ENCODE measurements at places on chromosomes 3 and 15.

- DNase-seq: no peak
Measured at GRCh38 chr3:59482684-59483083, 432.9 kb upstream of the CFAP20DC start.

DNA sequence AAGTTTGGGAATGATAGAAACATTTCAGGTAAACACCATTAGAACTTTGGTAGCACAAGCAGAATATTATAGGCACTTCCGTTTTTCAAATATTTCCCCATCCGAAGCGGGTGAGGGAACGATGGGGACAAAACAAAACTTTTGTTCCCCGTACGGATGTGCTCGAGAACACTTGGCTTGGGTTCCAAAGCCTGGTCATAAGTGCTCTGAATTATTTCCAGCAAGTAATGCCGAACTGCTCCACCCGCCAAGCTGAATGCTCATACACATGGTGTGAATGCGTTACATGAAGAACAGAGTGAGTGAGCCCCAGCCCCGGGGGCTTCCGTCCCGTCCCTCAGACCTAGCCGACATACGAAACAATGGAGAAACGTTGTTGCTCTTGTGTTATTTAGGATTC lies 438.2 kb upstream of the ARRDC4 start:
- no peak for DNase-seq

GRCh38 chr15:81182756-81183438 lies 13.8 kb upstream of the IL16 start:
- DNase-seq: no peak

GRCh38 chr15:66860844-66861243 lies 158.8 kb downstream of the SMAD6 start:
- DNase-seq: no peak

GRCh38 chr3:63908081-63908736 lies 4.0 kb downstream of the SCAANT1 start:
- DNase-seq: no peak

GRCh38 chr15:40340740-40341400 lies at the start of gene CCDC9B:
TSS of gene CCDC9B (minus strand) at chr15:40340939. CDS start at chr15:40340819, 120 bp downstream.
- DNase-seq: peak; percentile 69

DNA sequence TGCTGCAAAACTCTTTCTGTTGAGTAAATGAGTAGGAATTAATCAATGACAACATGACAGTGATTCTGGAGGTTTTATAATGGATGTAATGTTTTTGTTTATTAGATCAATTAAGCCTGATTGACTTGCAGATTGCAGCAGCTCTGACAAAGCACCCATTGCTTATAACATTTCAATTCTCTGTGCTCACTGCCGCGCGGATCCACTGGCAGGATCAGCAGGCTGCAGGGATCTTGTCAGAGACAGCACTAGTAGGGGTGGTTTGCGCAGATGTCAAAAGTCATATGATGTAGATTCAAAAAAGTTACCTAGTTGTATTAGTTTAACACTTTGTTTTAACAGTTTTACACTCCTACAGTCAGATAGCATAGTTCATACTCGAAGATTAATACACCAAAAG lies 93.4 kb downstream of the MBNL1 start:
- no peak for DNase-seq

DNA sequence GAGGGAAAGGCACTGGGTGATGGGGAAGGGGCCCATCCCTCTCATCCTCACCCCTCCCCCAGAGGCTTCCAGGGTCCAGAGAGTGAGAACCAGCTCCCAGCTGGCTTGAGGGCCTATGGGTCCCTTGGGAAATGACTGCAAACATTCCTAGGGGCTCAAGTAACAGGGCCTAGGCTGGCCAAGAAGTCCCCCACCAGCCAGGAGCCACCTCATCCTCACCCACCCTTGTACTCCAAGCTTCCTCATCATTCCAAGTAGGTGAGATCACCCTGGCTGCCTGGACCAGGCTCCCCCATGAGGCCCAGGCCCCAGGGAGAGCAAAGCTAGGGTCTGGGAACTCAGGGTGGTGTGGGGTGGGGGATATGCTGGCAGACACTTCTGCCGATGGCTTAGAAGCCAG lies 14.8 kb downstream of the LOXL1 start:
- DNase-seq: no peak

GRCh38 chr15:66841953-66842681 lies 140.1 kb downstream of the SMAD6 start:
- DNase-seq: no peak

GRCh38 chr3:13197795-13198194 lies 124.6 kb upstream of the IQSEC1 start:
- no peak for DNase-seq

- no peak for DNase-seq
Measured at GRCh38 chr3:107855710-107856109, 235.1 kb downstream of the CD47 start.

- no peak for DNase-seq
Measured at GRCh38 chr15:94300612-94301011, 69.3 kb downstream of the MCTP2 start.

- no peak for DNase-seq
Measured at GRCh38 chr3:23959135-23959900, 14.2 kb downstream of the NR1D2 start.

DNA sequence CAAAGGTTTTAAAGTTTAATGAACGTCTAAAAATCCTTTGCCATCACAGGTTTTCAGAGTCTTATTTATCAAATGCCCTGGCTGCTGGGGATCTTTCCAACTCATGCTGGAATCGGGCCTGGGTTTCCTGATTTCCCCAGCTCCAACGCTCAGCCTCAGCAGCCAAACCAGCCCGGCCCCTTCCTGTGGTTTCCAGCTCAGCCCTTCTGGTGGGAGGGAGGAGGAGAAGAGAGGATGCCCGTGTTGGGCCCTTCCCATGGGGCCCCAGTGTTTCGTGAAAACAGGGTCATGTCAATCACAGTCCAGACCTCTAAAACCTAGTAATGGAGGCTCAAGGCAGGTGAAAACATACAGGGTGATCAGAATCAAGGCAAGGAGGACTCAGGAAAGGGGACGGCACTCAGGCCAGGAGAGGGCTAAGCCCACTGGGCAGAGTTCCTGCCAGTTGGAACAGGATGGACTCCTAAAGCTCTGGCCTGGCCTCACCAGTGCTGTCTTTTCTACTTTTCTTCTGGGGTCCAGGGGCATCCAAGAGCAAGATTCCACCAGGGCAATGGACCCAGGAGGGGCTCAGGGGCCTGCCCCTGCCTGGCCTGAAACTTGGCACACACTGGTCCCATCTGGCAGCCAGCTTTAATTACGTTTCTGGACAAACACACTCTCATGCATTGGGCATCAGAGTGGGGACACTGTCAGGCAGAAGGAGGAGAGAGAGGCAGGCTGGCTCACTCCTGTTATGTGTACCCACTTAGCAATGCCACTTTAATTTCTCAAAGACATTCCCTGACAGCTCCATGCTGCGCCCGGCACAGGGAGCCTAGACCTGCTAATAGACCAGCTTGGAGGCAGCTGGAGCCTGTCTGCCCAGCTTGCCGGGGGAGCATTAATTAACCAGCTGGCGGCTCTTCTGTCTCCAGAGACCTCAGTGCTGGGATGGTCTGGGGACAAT lies 194.6 kb downstream of the FAM43A start:
- peak; percentile 89 for DNase-seq

- peak; percentile 47 for DNase-seq
Measured at GRCh38 chr3:172332256-172333041, 115.8 kb downstream of the GHSR start.

GRCh38 chr3:58073301-58074108 lies 65.3 kb downstream of the FLNB start:
- DNase-seq: no peak

DNA sequence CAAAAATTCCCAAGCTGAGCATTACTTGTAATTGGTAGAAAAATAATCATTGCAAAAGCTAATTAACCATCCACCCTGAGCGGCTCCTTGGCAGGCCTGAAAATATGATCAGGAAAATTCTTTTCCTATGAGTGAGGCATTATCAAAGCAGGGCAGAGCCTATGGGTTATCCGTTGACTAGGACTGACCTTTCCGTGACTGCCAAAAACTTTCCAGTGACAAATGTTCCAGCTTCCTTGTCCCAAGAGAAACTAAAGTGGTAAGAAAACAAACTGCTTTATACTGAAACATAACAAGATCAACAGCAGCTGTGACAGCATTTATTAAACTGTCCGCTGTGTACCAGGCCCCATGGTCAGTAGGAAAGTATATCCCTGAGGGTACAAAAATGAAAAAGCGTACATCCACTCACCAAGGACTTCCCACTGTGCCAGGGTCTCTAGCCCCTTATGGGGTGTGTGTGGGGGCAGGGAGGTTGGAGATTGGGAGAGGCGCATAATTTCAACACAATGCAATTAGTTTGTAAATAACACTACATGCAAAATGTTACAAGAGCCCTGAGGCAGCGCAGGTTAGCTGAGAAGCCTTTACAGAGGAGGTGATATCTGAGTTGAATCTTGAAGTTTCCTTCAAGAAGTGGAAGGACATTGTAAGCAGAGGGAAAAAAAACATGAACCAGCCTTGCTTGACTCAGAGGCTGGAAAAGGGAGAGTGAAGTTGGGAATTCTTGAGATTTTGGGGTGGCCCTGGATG lies 8.5 kb downstream of the LIPC start:
- no peak for DNase-seq

DNA sequence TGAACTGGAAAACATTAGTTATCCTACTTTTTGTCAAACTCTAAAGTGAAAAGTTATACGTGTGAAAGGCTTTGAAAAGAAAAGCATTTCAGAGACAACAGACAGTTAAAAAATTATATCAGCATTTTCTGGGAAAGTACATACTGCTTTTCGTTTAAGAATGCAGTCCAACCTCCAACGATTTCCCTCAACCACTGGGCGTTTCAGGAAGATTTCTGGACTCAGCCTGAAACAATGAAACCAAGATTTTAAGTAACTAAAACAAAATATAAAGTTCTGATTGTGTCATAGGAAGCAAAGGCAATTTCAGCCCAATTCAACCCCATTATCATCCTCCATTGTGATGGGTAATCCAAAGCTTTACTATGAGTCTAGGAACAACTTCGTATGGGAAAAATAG lies 110.7 kb downstream of the PLD1 start:
- DNase-seq: no peak

DNA sequence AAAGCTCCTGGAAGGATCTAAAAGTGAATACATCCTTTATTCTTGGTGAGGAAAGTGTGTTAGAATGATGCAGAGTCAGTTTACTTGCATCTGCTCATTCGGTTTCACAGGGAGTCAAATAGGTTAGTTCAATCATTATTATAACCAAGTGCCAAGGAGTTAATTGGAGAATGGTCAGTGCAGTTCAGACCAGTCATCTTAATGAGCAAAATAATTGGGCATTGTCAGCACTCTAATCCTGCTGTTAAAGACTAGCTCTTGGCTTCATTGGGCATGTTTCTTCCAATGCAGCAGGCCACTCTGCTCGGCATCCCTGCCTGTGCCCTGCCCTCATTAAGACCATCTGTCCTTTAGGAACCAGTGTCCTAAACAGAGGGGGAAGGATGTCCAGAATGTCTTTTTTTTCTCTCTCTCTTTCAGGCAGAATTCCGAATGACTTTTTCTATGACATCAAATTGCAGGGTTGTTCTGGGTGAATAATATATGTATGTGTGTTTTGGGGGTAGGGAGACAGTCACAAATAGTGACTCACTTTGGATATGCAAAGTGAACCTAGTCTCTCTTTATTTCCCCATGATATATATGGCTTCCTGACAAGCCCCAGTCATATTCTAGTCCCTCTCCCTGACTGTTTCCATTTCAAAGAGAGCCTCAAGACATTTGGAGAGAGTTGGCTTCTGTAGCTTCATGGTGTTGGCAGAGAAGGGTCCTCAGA lies 205.4 kb upstream of the TRIM42 start:
- no peak for DNase-seq

DNA sequence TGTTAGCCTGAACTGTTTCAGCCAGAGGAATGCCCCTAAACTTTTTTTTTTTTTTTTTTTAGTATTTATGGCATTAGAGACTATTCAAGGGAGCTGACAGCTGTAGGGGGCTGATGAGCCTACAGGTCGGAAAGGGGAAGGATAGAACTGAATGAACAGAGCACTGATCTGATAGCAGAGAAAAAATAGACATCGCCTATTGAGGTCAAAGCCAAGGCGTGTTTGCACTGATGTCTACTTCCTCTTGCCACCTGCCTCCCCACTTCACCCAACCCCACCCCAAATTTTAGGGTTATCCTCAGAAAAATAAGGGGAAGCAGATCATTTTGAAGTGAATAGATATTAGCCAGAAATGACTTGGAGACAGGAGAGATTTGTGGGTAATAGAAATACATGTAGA lies 3.0 kb upstream of the ZMAT3 start:
- no peak for DNase-seq

DNA sequence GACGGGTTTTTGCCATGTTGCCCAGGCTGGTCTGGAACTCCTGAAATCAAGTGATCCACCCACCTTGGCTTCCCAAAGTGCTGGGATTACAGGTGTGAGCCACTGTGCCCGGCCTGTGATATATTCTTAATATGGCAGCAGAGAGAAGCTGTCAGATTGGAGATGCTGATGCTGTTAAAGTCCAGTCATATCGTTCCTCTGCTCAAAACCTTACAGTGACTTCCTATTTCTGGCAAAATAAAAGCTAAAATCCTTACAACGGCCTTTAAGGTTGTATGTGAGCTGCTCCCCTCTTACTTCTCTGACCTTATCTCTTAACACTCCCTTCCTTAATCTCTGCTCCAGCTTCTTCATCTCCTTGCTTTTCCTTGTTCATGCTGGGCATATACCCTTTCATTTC lies 26.6 kb upstream of the MGA start:
- DNase-seq: no peak

DNA sequence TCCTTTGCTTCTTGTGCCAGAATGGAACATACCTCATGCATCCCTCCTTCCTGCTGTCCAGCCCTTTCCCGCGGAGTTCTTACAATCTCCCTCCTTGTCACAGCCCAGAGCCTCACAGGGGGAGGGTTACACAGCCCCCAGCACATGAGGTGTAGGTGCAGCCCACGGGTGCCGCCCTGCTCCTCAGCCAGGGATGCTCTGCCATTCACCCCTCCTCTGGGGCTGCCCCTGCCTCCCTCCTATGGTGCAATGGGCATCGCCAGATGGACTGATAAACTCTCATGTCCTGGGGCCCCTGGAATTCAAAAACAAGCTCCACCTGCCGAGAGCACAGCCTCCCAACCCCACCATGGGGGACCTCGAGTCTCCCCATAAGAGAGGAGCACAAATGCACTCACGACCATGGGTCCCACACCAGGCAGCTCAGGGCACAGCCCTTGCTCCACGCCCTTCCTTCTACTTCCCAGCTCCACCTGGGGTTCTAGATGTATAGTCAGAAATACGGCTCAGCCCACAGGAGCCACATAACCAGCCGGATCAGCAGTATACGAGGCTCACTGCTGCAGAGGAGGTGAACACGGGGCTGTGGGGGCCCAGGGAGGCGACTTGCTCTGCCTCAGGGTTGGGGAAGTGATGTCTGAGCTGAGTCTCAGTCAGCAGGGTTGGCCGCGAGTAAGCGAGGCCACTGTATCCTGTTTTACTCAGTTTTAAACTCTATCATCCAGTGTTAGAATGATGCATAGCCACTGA lies 269.7 kb upstream of the LYSMD4 start:
- DNase-seq: no peak

GRCh38 chr3:28841441-28841840 lies 439.4 kb upstream of the RBMS3 start:
- no peak for DNase-seq

- DNase-seq: no peak
Measured at GRCh38 chr3:63514678-63515077, 137.8 kb upstream of the SNTN start.

GRCh38 chr3:192819001-192819569 lies 91.7 kb upstream of the FGF12 start:
- DNase-seq: no peak
